ENCODE measurements at places on chromosomes 7 and 10.

DNA sequence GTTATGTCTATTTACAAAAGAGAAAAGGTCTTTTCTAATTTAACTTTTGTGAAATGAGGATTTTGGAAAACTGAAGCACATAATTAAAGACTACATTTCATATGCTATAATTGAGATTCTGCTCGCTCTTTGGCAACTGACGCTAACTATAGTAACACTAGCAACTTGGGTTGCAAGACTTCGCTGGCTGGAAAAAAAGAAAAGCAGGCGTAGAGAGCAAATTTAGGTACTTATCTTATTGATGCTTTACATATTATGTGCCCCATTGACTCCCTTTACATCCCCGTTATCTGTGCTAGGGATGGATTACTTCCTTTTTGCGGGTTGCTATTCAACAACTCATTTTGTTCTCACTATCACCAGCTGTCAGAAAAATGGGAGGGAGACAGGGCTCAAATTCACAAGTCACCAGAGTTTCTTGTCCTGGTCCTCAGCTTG, 10.5 kb downstream of the SEMA3C start:
- no peak for DNase-seq

GRCh38 chr7:137577184-137577583, 233.7 kb upstream of the PTN start:
- DNase-seq = no peak

DNA sequence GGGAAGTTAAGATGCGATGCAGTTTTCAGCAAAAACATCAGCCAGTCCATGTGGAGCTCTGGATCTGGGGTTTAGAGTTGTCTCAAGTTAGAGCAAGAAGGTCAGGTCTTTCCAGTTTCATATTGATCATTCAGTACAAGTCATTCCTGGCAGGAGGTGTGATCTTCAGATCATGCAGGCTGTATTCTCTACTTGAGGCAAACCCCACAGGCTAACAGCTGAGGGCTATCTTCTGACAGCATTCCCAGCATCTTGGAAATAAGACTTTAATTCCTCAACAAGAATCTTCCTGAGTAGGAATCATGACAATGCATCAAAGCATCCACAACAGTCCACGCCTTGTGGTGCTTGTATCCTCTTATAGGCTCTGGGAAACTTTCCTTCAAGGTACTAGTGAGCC, 94.9 kb upstream of the ZNF438 start:
- no peak for DNase-seq

DNA sequence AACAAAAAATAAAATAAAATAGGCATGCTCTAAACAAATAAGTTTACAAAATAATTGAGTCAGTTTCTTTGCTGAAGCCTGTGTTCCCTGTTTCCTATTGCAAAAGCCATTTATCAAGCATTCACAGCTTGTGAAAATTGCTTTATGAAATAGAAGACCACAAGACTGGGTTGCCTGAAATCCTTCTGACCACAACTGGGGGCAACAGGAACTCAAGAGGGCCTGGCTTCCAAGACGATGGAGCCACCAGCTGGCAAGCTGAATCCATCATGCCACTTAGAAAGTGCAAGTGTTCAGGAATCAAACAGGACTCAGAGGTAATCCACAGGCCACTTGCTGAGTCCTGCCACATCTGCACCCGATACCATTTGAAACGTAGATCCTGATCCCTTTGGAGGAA, 752 bp upstream of the ABCA13 start:
- no peak for DNase-seq

- DNase-seq = no peak
Observed at GRCh38 chr7:17942231-17942630, 1.9 kb upstream of the SNX13 start.

GRCh38 chr7:129098409-129099084, 43.6 kb upstream of the TNPO3 start:
- no peak for DNase-seq

GRCh38 chr10:29252811-29253689, 35.8 kb upstream of the LYZL1 start:
- DNase-seq = no peak

DNA sequence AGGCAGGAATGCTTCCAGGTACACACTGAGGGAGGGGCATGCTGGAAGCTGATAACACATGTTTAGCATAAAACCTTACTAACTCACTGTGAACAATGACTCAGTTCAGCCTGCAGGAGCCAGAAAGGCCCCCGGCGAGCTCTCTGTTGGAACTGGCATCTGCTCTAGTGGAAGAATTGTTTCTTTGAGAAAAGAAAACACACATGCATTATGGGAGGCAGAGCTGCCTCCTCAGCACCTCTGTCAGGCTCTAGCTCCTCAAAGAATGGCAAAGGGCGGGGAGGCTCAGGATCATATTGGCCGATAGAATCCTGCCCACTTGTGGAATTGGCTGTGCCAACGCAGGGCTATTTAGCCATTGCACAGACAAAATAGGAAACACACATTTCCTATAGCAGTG, 338.3 kb downstream of the CXCL12 start:
- DNase-seq = no peak

DNA sequence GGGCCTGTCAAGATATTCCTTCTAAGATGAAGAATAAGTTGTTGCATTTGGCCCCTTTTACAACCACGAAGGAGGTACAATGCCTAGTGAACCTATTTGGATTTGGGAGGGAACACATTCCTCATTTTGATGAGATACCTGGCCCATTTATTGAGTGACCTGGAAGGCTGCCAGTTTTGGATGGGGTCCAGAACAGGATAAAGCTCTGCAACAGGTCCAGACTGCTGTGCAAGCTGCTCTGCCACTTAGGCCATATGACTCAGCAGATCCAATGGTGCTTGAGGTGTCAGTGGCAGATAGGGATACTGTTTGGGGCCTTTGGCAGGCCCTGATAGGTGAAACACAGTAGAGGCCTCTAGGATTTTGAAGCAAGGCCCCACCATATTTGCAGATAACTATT, 704.6 kb downstream of the CCSER2 start:
- no peak for DNase-seq

- DNase-seq = peak; percentile 95
Observed at GRCh38 chr7:156751319-156751718, 110.7 kb downstream of the RNF32 start.

- no peak for DNase-seq
Observed at GRCh38 chr7:132410385-132410784, 165.9 kb downstream of the PLXNA4 start.

GRCh38 chr7:135644154-135644553, 18.2 kb upstream of the STMP1 start:
- DNase-seq = no peak

DNA sequence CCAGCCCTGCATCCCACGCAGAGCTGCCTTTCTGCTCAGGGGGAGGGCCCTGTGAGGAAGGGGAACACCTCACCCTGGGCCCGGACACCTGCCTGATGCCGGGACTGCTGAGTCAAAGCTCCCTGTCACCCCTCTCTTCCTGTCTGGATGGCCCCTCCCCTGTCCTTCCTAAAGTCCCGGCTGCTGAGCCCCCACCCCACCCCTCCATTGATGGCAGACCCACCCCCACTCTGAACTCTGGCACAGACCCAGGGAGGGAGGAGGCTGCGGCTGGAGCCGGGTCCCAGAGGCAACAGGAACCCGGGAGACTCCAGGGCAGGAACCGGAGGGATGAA, 78.7 kb downstream of the ELFN1 start:
- no peak for DNase-seq

DNA sequence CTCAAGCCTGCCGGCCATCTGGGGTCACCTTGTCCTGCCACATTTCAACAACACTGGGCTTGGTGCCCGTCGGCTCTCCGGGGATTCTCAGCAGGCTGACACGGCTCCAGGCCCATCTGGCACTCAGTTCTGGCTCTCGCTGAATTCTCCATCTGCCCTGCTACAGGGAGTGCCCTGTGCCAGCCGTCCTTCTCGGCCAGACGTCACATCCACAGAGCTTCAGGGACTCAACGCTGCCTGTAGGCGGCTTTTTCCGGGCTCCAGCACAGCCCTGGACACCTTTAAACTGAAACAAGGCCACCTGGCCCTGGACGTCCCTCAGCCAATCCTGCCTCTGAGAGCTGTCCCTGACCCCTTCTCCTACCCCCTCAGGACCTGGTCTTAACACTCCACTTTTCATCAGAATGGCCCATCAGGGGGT, 43.0 kb downstream of the TMEM130 start:
- no peak for DNase-seq
